Fibroblast of the aortic adventitia (primary cell): ENCODE measurements at places on chromosomes 5 and 9. TPM values are rescaled to one million over a fixed set of nuclear protein-coding genes. Genes with fewer than 3 reads are reported as not detected.

DNA sequence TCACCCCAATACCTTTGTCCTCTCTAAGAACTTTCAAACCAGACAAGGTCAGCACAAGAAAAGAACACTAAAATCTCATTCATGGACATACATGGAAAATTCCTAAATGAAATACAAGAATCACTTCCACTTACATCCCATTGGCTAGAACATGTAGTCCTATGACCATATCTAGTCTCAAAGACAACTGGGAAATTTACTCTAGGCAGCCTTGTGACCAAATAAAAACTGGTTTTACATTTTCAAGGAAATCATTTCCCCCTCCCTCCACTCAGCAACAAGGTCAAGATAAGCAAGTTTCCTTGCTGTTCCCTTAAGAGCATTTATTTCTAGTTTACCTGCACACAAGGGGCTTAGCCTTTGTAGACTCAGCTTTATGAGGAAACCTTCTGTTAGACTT, 20.3 kb upstream of the SERINC5 start:
- DNase-seq, result no peak

The TYRP1 gene
- total RNA-seq, result 0.09 and 1.1 TPM in 2 replicates

DNA sequence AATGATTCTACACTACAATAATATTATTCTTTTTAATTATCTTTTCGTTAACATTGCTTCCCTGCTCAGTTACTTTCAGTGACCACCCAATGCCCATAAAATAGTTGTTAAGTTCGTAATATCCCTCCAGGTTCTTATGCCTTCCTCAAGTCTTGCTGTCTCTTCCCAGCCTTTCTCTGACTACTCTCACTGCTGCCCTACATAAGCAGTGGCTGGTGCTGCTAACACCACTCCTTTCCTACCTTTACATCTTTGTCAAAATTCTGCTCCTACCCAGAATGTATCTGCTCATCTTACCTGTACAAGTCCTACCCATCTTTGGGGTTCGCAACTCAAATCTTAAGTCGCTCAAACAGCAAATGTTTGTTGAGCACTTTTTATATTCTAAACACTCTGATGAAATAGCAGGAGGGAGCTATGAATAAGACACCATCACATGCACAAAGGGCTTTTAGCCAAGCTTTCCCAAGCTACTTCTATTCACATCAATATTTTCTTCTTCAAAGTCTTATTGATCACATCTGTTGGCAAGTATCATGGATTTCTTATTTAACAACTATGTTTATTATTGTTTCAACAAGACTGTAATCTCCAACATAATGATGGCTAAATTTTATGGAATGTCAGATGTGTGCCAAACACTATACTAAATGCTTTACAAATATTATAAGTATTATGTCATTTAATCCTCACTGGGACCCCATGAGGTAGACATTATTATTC, 29.5 kb downstream of the SLC25A46 start:
- peak; percentile 81 for DNase-seq

The PCDHA1 gene
- total RNA-seq, result 0.09 TPM in 1 of 2 replicates, not detected in the other

The NR6A1 gene
- 1.2 TPM in 1 of 2 replicates, not detected in the other for total RNA-seq

GRCh38 chr9:81069923-81070322, 619.4 kb downstream of the TLE1 start:
- DNase-seq, result peak; percentile 56

GRCh38 chr9:22210936-22211335, 201.8 kb upstream of the CDKN2B start:
- no peak for DNase-seq

- peak; percentile 39 for DNase-seq
These were observed 118.7 kb downstream of the NDUFS4 start for GRCh38 chr5:53678981-53679660.

The HSD17B3 gene
- total RNA-seq, result not detected in 2 replicates

The CER1 gene
- total RNA-seq, result not detected in 2 replicates

DNA sequence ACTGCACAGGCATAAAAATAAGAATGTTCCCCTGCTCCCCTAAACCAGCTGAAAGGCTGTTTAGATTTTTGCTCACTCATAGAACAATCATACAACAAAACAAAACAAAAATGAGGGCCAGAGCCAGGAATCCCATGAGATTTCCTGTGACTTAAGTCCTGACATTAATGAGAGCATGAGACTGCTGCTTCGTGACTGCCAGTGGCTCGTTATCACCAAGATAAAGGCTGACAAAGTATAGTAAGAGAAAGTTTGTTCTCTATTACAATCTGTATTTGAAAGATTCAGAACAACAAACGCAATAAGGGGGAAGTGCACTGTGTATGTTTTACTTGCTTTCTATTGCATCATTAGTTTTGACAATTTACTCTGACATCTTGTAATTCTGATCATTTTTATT, 837.1 kb upstream of the C9orf72 start:
- DNase-seq, result no peak

The PCDHA10 gene
- under 0.01 and 0.09 TPM in 2 replicates for total RNA-seq

DNA sequence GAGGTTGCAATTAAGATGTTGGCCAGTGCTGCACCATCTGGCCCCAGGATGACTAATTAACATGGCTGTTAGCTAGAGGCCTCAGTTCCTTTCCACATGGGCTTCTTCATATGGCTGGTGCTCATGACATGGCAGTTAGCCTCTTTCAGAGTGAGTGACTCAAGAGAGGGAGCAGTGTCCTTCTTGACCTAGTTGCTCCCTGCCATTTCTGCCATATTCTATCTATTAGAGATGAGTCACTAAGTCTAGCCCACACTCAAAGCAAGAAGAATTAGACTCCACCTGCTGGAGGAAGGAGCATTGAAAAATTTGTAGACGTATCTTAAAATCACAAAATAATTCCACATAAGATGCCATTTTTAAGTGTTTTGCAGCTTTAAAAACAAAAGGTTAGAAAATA, 651.2 kb upstream of the CCNG1 start:
- no peak for DNase-seq

- DNase-seq, result peak; percentile 57
These were observed 541 bp downstream of the GNPDA1 start for GRCh38 chr5:142012186-142012785.

DNA sequence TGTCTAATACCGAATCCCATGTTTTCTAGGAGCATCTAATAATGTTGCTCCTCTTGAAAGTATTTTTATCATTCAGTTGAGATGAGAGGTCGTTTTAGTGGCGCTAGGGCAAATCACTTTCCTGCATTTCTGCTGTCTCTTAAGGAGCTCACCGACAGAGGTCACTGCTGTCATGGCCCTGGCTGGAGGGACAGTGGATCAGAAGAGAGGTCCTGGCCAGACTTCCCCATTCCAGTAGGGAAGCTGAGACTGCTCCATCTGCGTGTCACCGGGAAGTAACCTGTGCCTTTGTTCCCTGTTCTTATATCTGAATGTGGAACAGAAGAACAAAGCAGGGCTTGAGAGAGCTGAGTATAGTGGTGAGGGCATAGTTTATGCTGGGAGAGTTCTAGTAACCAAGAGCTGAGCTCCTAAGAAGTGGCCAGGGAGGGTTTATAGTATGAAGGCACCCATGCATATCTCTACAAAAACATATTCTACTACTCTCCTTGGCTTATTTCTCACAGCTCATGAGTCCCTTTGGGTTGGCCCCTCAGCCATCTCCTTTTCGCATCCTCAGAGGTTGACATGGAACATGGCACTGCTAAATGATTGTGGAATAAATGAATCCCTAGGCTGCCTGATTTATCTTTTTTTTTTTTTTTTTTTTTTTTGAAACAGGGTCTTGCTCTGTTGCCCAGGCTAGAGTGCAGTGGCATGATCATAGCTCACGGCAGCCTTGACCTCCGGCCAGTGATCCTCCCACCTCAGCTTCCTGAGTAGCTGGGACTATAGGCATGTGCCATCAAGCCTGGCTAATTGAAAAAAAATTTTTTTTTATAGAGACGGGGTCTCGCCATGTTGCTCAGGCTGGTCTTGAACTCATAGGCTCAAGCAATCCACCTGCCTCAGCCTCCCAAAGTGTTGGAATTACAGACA, 27.2 kb downstream of the ATP6V0E1 start:
- peak; percentile 34 for DNase-seq

The GPR21 gene
- total RNA-seq, result 1.9 TPM in 1 of 2 replicates, not detected in the other

The C9orf43 gene
- total RNA-seq, result 0.63 and 1.7 TPM in 2 replicates

DNA sequence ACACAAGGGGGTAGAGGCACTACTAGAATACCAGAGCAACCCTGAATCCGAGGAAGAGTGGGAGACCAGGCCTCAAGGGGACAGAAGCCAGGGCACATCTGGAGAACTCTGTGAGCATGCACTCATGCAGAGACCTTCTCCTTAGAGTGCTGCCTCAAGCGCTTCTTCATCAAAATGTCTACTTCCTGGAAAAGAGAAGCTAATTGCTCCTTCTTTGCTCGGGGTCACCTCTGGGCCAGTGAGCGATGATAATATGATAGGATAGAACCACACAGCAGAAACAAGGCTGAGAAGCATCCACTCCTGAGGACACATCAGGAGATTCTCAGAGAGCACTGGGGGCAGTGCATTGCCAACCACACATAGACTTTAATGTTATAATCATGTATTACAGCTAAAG, 23.7 kb upstream of the LMNB1 start:
- DNase-seq, result no peak

DNA sequence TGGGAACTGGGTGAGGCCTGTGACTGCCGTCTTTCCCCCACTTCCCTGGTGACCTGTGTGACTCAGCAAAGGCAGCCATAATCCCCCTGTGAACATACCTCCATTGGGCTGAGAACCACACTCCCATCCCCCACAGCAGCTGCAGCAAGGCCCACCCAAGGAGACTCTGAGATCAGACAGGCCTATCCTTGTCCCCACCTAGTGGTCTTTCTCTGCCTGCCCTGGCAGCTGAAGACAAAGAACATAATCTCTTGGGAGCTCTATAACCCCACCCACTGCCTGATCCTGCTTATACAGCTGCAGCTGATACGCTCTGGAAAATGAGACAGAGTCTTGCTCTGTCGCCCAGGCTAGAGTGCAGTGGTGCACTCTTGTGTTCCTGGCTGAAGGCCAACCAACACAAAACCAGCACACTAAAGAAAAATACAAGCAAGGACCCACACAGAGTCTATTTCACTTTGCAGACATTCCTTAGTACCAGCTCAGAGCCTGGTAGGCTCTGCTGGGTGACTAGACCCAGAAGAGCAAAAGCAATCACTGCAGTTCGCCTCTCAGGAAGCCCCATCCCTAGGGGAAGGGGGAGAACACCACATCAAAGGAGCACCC, 106.7 kb downstream of the MCTP1 start:
- peak; percentile 24 for DNase-seq

GRCh38 chr5:2156358-2157059, 273.8 kb upstream of the IRX4 start:
- no peak for DNase-seq

The APBA1 gene
- total RNA-seq, result 2.7 and 12.4 TPM in 2 replicates

The AOPEP gene
- 39.7 and 82.3 TPM in 2 replicates for total RNA-seq

The IFNB1 gene
- not detected in 2 replicates for total RNA-seq

The COQ4 gene
- total RNA-seq, result 13.5 and 34.9 TPM in 2 replicates

The HK3 gene
- total RNA-seq, result not detected in 2 replicates

DNA sequence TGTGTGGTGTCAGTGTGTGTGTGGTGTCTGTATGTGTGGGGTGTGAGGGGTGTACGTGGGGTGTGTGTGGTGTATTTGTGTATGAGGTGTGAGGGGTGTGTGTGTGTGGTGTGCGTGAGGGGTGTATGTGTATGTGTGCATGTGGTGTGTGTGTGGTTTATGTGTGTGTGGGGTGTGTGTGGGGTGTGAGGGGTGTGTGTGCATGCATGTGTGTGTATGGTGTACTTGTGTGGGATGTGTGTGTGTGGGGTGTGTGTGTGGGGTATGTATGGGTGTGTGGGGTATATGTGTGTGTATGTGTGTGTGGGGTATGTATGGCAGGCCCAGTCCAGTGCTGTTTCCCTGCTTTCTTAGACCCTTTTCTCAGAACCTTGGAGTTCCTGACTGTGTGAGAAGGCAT, 83.3 kb downstream of the PTTG1 start:
- DNase-seq, result no peak

- no peak for DNase-seq
These were observed 40.4 kb downstream of the MCTP1 start for GRCh38 chr5:95244479-95244878.

The UNC5A gene
- total RNA-seq, result not detected in 2 replicates

- no peak for DNase-seq
These were observed 39.9 kb upstream of the HAPLN1 start for GRCh38 chr5:83760579-83760978.

The REEP5 gene
- total RNA-seq, result 20.8 and 60.0 TPM in 2 replicates

- DNase-seq, result no peak
These were observed 22.7 kb upstream of the SSBP2 start for GRCh38 chr5:81773574-81773973.

- DNase-seq, result peak; percentile 67
These were observed 41.5 kb upstream of the ANKH start for GRCh38 chr5:14913096-14913495.

GRCh38 chr5:98880598-98880997, 48.2 kb downstream of the CHD1 start:
- no peak for DNase-seq
